ENCODE measurements at places on chromosomes 6 and 20.

DNA sequence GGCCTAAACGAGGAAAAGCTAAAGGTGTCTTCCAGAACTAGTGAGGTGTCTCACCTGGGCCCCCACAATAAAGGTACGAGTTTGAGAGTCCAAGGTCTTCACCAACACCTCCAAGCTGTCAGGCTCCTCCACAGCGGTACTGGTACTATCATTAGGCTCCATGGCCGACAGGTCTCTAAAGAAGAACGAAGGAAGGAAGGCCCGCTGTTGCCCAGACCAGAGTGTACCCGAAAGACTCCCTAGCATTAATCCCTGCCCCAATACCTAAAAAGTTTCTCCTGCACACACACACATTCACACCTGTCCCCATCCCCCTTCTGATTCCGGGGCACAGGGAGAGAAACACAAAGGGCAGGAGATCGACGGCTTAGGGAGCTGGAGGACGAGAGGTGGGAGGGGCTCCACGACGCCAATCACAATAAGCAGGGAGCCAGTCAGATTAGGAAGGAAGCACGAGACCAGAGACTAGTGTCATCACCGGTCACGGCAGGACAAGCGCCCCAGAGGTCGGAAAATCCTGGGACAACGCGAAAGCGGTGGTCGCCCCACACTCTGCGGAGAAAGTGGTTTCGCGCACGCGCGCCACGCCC lies 764 bp downstream of the BAG6 start:
- no peak for DNase-seq

GRCh38 chr6:72132427-72132826 lies 246.1 kb downstream of the RIMS1 start:
- no peak for DNase-seq

DNA sequence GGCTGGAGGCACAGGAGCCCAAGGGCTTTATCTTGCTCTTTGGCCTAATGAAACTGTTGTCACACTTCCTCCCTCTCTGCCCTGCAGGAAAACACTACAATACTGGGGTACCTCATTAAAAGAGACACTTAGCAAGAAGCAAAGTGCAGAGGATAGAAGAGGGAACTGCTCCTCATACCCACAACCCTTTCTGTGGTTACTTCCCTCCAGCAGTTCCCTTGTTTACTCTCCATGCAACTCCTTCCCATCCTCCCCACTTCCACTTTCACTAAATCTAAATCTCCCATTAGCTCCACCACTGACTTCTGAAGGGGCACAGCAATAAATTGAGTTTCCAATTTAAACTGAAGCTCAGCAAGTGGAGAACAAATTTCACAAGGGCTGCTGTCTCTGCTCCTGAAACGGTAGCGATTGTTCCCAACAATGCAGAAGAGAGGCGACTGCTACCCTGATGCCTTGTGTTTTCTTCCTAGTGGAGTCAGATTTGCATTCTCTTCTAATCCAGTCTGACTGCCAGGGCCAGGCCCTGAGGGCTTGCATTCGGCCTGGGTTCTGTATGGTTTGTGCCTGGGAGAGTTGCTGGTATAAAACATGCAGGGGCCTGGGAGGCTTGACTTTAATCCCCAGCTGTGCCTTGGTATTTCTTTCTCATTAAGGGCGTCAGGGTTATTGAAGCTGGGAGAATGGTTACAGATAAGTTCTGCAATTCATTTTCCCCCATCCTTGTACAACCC lies 454.7 kb downstream of the TFAP2B start:
- DNase-seq = no peak

GRCh38 chr6:31664790-31665500 lies at the start of gene GPANK1:
GPANK1 (minus strand) TSS chr6:31664997; CDS start chr6:31664478, 519 bp downstream.
- peak; percentile 89 for DNase-seq

DNA sequence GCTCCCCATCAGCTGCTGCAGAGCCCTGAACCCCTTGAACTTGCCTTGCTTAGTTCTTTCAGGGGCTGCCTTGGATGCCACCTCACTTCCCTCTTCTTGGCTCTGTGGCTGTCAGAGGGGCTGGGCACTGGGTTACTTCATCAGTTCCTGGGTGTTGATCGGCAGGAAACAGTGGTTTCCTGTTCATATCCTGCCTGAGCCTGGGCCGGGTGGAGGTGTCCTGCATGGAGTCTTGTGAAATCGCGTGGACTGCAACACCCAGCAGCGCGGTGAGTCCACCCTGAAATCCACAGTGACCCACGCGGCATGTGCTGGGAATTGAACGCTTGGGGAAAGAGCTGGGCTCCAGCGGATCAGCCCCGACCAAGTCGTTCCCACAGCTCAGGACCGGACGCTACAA lies 97.5 kb downstream of the CDH26 start:
- peak; percentile 44 for DNase-seq

GRCh38 chr20:46704714-46705377 lies 4.6 kb upstream of the SLC2A10 start:
- DNase-seq = no peak

DNA sequence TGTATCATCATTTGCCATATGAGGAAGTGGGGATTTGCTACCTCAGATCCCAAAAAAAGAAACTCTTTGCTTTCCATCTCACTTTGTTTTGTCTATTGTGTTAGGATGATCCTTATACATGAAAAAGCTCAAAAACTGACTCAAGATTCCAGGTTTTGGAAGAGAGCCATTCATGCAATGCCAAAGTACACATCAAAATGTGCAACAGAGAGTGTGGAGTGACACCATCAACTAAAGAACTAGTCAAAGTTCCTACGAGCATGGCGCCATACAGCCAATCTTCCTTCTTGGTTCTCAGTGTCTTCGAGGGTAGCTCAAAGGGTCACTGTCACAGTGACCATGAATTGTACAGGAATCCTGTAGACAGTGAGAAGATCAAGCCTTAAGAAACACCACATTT lies 255.8 kb upstream of the SASH1 start:
- DNase-seq = no peak

GRCh38 chr6:12803486-12803885 lies 86.9 kb downstream of the PHACTR1 start:
- DNase-seq = no peak

GRCh38 chr6:20875369-20875963 lies 341.2 kb downstream of the CDKAL1 start:
- no peak for DNase-seq

DNA sequence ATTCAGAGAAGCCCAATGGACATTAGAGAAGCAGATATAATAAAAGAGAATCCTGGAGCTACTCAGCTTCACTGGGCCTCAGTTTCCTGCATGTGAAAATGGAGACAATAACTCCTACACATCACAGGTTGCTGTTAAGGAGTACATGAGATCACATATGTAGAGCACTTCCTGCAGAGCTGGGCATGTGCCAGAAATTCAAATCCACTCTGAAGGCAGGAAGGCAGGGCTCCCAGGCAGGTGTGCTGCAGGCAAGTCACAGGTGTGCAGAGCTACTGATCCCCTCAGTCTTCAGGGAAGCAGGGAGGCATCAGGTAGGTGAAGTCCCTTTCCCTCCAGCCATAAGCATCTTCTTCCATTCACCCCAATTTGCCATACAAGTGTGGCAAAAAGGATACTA lies 48.0 kb downstream of the DST start:
- DNase-seq = no peak

DNA sequence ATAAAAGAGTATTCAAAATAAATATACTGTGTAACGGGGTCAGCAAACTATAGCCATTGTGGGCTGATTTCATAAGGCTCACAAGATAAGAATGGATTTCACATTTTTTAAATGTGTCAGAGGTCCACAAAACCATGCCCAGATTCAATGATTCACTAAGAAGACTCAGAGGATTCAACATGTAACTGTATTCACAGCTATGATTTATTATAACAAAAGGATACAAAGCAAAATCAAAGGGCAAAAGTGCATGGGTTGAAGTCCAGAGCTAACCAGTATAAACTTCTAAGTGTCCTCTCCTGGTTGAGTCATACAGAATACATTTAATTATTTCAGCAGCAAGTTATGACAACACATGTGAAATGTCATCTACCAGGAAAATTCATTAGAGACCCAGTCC lies 49.2 kb downstream of the TBC1D32 start:
- no peak for DNase-seq

DNA sequence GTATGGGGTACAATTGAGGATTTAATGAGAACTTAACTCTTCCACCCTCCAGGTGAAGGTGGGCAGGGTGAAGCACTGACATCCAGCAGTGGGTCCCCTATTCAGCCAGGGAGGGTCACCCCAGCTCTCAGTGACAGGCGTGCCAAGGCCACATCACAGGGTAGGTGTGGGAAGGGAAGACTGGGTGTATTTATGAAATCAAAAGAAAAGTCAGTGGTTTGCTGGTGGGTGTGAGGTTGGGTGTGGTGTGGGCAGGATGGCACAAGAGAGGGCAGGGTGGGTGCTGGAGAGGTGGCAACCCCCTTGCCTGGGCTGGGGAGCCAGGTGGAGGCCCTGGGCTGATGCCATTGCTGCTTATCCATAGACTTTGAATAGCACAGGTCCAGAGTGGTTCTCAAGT lies 16.6 kb downstream of the SYNDIG1 start:
- DNase-seq = no peak

GRCh38 chr20:15851576-15852215 lies 721.6 kb downstream of the KIF16B start:
- no peak for DNase-seq

DNA sequence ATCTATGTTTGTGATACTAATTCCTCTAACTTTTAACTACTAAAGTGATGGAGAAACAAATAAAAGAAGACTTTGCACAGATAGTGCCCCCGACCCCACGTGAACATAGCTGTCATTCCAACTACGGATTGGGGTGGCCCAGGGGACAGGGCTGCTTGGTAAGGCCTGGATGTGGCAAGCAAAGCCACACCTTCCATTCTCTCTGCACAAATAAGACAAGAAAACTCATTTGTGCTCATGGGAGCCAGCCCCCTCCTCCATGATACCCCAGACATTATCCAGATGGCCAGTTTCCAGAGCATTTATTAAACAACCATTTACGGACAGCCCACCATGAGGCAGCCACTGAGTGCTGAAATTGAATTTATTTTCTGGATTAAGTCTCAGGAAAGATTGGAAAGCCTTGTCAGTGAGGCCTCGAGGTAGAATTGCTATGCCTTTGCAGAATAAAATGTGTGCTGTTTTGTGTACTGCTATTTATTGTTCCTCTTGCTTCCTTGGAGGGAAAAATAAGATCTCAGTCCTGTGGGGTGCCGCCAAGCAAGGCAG lies 151.2 kb downstream of the UNC5CL start:
- no peak for DNase-seq

DNA sequence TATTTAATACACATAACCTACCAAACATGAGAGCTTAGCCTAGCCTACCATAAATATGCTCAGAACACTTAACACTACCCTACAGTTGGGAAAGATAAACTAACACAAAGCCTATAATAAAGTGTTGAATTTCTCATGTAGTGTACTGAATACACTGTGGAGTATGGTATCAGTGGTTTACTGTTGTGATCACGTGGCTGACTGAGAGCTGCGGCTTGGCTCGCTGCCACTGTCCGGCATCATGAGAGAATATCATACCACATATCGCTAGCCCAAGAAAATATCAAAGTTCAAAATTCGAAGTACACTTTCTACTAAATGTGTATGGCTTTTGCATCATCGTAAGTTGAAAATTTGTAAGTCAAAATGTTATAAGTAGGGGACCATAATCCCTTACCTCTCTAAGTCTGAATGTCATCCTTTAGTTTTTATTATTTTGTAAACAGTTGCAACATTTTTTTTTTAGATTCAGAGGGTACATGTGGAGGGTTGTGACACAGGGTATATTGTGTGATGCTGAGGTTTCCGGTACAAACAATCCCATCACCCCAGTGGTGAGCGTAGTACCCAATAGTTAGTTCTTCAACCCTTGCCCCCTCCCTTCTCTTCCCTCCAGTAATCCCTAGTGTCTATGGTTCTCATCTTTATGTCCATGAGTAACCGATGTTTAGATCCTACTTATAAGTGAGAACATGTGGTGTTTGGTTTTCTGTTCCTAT lies 14.6 kb upstream of the TAAR1 start:
- DNase-seq = no peak

GRCh38 chr20:44756956-44757355 lies 11.3 kb downstream of the KCNK15 start:
- DNase-seq = no peak

GRCh38 chr6:106939848-106940247 lies 34.7 kb downstream of the CD24 start:
- no peak for DNase-seq

- no peak for DNase-seq
These were observed 484.0 kb upstream of the CITED2 start for GRCh38 chr6:139858429-139858828.

DNA sequence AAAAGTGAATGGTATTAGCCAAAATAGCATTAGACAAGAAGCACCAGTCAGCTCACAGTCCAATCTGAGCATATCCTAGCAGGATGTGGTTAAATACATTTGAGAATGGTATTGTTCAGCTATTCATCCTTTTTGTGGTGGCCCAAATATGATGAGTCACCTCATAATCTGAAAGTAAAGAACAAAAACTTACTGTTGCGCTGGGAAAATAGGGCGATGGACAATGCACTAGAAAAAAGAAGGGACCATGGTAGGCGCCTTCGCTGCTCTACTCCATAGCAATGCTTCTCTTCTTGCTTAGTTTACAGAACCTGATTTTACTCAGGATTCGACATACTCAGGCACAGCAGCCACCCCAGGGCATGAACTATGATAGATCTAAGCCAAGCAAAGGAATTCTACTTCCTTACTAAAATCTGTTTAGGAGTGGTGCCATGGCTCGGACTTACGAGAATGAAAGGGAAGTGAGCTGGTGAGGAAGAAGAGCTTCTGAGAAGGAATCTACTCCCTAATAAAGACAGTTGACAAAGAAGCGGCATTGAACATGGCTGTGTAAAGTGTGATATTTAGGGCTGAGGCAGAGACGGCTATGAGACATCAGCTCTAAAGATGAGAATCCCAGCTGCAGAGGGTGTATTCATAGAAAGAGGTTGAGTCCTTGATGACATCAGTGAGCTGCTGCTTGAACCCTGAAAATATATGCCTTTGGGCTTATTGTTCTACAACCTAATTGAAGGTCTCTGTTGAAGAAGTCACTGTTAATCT lies 16.6 kb upstream of the FBXO9 start:
- DNase-seq = no peak

GRCh38 chr6:106997392-106998158 lies 23.0 kb upstream of the CD24 start:
- DNase-seq = peak; percentile 62

GRCh38 chr20:17210983-17211382 lies 15.9 kb upstream of the PCSK2 start:
- DNase-seq = no peak

DNA sequence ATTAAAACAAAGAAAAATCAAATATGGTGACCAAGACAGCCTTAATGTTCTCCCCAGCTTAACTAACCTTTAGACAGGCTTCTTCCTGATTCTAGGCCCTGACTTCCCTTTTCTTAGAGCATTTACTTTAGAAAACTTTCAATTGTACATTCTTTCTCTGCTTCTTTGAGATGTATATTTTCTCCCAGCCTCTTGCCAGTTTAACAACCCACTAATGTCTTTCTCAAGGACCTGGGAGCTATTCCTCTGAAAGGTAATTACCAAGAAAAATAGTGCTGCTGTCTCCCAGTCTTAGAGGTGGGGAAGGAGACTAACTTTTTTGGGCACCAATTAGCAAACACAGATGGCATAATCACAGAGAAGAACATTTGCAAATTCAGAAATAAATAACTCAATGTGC lies 62.8 kb upstream of the KCNQ5 start:
- no peak for DNase-seq
